ENCODE measurements at places on chromosomes 6 and 20. TPM values are rescaled to one million over a fixed set of nuclear protein-coding genes. Genes with fewer than 3 reads are reported as not detected.

The POLR1H gene
- 24.9 TPM for total RNA-seq

The PGC gene
- 0.18 TPM for total RNA-seq

The HDGFL1 gene
- total RNA-seq: not detected

The NKX2-2 gene
- not detected for total RNA-seq

The BPIFB1 gene
- total RNA-seq: 0.10 TPM

The MYCT1 gene
- total RNA-seq: not detected

The NHSL1 gene
- total RNA-seq: 20.6 TPM

The TRIM38 gene
- 4.4 TPM for total RNA-seq

All from Panc1 (cell line).